ENCODE measurements at places on chromosomes 1 and 21. TPM values are rescaled to one million over a fixed set of nuclear protein-coding genes. Genes with fewer than 3 reads are reported as not detected.

APCS gene
- total RNA-seq: not detected

RHD gene
- not detected for total RNA-seq

MKNK1 gene
- 19.5 TPM for total RNA-seq

ZNF695 gene
- 2.9 TPM for total RNA-seq

FOXO6 gene
- 0.80 TPM for total RNA-seq

SLAMF6 gene
- not detected for total RNA-seq

CATSPERE gene
- total RNA-seq: 0.08 TPM

MUL1 gene
- total RNA-seq: 45.2 TPM

WNT3A gene
- total RNA-seq: not detected

CPLANE2 gene
- total RNA-seq: 3.5 TPM

OVAAL gene
- total RNA-seq: not detected

ST6GALNAC5 gene
- total RNA-seq: not detected

TEDDM1 gene
- total RNA-seq: not detected

SPRR2B gene
- not detected for total RNA-seq

CLCNKB gene
- total RNA-seq: not detected

SLC44A5 gene
- not detected for total RNA-seq

MAP3K6 gene
- total RNA-seq: 15.2 TPM

SLC1A7 gene
- not detected for total RNA-seq

FNDC5 gene
- 0.20 TPM for total RNA-seq

C1orf52 gene
- total RNA-seq: 20.3 TPM

PBX1 gene
- 15.9 TPM for total RNA-seq

THEM5 gene
- not detected for total RNA-seq

CRYZL1 gene
- total RNA-seq: 14.7 TPM

LRRN2 gene
- 15.3 TPM for total RNA-seq

ZNF593OS gene
- total RNA-seq: not detected

RSPO1 gene
- total RNA-seq: 0.10 TPM

ERO1B gene
- total RNA-seq: 2.8 TPM

RAB42 gene
- 3.5 TPM for total RNA-seq

TRABD2B gene
- 2.8 TPM for total RNA-seq

GNG4 gene
- total RNA-seq: 13.7 TPM

ZNF683 gene
- total RNA-seq: not detected

CHRM3 gene
- 0.16 TPM for total RNA-seq

GABRD gene
- 0.78 TPM for total RNA-seq

GPR37L1 gene
- 0.14 TPM for total RNA-seq

NPR1 gene
- total RNA-seq: 1.6 TPM

RGS1 gene
- not detected for total RNA-seq

C1orf87 gene
- total RNA-seq: not detected

CAPN8 gene
- total RNA-seq: 1.6 TPM

ACAP3 gene
- total RNA-seq: 16.8 TPM

PTPRC gene
- total RNA-seq: not detected

KRTAP10-3 gene
- total RNA-seq: not detected

TFF1 gene
- 26.8 TPM for total RNA-seq

PPIE gene
- total RNA-seq: 42.1 TPM

All from A549 treated with Mapracorat at 1 μM for 4 hours (cell line).